Calu3 (cell line): ENCODE measurements at places on chromosomes 7 and 10.

DNA sequence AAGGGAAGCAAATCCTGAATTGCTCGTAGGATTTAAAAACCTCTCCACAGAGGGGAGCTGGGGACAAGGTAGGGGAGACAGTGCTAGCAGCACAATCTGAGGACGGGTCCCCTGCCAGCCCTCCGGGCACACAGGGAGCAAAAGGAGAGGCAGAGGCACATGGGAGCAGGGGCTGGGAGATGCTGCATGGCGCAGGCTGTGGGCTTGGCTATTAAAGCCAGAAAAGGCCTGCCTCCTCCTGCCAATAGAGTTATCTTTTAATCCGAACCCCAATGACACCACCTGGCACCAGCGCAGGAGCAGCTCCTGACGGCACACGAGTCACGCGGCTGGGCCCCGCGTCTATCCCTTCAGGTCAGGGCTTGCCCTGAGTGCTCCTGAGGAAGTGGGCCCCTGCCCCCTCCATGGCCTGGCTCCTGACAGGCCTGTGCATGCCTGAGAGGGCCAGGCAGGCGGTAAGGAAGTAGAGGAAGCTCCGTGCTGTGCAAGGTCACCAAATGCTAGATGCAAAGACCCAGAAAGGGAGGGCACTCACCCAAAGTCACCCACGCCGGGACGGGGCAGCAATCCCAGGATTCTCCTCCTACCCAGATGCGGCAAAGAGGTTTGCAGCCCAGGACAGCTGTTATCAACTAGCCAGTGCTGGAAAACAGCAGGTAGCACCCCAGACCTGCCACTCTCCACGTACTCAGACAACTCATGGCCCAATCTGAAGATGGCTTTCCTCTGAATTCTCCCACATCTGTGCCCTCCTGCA lies 28.1 kb downstream of the DLG5 start:
- DNase-seq, result peak; percentile 37

DNA sequence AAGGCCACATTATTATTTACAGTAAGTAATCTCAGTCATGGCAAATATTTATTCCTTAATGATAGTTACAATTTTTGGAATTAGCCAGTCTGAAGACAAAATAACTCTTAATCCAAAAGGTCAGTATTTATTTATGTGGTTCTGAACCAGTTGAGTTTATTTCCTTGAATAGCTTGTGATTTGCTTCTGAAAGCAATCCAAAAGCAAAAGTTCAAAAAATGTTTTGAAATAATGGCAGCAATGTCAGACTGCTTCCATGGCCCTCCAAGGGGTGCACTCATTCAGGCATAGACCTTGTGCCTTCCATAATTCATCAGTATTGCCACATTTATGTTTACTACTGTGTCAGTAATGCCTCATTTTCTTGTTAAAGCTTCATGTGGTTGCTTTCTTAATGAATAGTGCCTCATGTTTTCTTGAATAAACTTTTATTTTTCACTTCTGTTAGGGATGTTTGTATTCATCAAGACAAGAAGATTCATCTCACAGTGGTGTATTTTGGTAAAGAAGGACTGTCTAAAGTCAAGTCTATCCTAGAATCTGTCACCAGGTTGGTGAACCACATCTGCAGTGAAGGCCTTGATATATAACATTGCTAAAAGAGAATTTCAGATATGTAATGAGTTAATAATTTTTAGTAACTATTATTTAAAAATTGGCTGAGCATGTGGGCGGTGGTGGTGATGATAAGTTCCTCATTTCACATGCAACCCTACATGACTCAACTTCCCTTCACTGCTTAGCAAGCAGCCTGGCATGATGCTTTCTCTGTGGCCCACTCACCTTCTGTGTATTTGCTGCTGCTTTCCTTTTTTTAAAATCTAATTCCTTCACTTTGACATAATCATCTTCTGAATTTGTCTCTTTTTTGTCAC lies 22.0 kb downstream of the CSGALNACT2 start:
- DNase-seq, result no peak

- DNase-seq, result no peak
Measured at GRCh38 chr10:115030483-115031200, 62.5 kb upstream of the ATRNL1 start.

GRCh38 chr10:27622596-27622995 lies 118.5 kb downstream of the RAB18 start:
- DNase-seq, result no peak

DNA sequence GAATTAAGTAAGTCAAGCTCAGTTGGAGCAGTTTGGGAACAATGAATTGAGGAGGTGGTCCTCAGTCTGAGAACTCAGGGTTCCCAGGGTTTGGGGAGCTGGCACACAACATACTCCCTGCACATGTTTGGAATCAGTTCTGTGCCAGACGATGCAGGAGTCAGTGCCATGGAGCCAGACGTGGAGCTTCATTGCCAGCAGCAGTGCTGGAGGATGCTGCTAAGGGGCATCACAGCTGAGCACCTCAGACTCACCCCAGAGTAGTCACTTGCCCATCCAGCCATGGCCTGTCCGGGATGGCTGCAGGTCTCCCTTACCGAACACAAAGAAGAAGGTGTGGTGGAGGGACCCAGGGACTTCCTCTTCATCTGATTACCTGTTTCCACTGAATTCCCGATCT lies 7.9 kb downstream of the GIMAP5 start:
- DNase-seq, result no peak

GRCh38 chr10:7666253-7667023 lies at the start of gene ITIH5:
TSS of gene ITIH5 (minus strand) at chr10:7666966. CDS start at chr10:7666892, 74 bp downstream.
- DNase-seq, result peak; percentile 13

GRCh38 chr7:102834999-102835398 lies 77.8 kb upstream of the LRRC17 start:
- DNase-seq, result no peak

DNA sequence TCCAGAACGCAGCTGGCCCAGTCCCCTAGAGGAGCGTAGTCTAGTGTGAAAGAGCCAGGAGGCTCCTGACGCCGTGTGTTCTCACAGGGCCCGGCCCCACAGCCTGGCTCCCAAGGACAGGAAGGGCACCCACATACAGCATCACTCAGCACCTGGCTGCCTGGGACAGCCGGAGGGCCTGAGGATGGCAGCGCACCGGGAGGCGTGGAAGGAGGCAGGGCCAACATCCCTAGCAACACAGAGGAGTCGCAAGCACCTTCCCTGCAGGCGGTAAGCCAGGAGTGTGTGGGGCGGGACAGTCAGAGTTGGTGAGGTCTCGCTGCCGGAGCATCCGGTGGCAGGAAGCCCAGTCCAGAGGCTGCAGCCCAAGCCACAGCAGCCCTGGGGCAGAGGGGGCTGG lies 125.8 kb downstream of the MAD1L1 start:
- no peak for DNase-seq

DNA sequence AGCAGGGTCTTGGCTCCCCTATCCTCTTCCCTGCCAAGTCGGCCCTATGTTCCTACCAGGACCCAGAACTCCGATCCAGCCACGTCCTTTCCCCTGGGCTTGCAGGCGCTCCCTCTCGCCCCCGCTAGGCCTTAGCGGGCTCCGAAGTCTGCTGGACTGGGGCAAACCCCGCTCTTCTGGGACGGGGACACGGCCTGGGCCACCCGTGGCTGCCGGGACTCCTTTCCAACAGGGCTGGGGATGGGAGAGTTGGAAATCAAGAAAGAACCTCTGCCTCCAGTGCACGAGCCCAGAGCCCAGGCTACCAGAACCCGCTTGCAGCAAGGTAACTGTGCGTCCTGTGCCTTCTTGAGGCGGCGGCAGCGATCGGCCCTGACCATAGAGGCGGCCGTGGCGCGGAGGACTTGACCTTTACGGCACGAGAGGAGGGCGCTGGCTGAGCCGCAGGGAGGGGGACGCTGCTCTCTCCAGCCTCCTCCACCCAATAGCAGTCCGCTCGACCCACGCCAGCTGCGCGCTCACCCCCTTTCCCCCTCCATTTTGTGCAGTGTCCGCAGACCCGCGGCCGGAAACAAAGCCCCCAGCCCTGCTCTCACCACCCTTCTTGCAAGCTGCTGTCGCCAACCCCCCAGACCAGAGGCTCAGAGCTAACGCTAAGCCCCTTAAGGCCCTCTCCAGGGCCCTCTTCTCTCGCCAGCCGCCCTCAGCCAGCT lies 7.0 kb upstream of the HOXA11 start:
- no peak for DNase-seq

DNA sequence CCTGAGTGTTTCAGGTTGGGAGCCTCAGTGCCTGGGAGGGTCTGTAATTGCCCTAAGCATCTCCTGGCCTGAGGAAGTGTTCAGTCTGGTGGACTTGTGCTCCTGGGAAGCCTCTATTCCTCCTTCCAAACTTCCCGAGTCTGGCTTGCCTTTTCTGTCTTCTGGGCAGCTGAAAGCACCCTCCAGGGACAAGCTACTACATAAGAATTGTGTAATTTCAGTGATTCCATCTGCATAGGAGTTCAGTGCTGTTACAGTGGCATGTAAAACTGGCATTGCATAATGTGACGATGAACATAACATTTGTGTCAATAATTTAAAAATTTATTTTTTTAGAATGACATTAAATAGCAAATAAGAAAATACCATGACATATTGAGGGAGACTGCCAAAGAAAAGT lies 109.3 kb downstream of the AOAH start:
- DNase-seq, result no peak

DNA sequence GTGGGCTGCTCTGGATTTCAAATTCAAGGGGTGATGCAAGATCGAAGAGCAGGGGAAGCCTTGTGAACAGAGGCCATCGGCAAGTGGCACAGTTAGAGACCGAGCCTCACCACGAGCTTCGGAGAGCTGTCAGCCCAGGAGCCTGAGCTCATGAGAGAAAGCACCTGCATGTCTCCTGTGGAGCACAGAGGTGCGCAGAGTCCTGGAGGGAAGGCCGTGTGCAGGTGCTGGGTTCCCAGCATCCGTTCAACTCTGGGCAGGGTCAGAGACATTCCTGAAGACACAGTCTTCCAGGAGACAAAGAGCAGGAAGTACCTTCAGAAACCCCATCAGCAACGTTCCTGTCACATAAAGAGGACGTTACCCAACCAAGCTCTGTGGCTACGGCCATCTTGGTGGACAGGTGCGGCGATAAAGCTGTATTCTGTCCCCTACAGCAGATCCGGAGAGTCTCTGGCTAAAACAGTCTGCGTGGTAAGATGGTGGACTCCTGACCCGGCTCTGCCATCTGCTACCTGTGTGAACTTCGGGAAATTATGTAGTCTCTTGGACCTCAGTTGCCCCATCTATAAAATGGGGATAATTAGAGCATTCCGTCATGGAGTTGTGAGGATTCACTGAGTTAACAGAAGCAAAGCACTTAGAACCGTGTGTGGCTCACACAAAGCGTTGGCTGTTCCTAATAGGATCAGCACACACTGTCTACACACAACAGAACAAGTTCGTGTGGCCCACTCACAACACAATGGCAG lies 40.6 kb downstream of the NOD1 start:
- DNase-seq, result no peak

GRCh38 chr7:154684666-154685563 lies 318.0 kb downstream of the PAXIP1 start:
- no peak for DNase-seq

DNA sequence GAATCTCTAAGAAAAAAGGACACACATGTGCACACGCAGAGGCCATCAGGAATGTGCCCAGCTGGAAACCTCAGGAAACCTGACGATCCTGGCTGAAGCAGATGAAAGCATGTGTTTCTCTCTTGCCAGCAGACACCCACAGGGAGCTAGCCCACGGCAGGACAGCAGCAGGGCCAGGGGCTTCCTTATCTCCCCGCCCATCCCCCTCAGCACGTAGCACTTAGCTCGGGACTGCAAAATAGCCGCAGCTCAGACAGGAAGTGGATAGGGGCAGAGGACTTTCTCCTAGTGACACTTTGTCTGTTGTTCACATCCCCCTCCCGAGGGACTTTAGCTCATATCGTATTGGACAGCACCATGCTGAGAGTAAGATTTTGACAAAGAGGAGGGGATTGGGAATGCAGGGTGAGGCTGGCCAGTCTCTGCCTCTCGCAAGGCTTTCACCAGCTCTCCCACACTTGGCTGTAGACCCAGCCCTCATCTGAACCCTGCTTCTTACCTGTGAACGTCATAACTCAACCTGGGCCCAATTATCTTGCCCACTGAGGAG lies 63.8 kb downstream of the MKI67 start:
- no peak for DNase-seq

DNA sequence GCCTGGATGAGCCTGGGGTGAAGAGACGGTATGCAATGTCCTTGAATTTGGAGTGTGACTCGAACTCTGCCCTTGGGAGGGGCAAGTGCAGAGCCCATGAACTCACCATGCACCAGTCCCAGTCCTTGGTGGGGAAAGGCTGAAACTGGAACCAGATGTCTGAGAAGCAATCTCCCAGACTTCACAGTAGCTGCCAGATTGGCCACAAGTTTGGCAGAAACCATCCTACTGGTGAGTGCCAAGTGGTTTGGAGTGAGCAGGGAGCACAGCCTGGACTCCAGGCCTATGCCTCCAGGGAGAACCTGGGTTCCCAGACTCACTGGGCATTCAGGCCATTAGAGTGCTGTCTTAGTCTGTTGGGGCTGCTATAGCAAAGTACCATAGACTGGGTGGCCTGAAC lies 99.6 kb upstream of the LYZL1 start:
- no peak for DNase-seq

DNA sequence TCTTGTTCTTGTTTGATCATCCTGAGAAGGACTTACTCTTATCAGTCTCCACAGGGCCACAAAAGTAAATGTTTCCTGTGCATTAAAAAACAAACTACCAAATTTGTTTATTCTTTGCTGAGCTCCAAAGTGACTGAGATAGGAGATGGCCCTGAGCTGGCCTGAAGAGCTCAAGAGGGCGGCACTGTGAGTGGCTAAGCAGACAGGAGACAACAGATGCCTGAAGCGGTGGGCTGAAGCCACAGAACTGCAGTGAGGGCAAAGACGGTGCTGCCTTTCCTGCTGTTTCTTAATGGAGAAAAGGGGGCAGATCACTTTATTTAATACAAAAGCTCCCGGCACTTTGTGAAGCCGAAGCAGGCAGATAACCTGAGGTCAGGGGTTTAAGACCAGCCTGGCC lies 379.6 kb downstream of the ARL4A start:
- no peak for DNase-seq

DNA sequence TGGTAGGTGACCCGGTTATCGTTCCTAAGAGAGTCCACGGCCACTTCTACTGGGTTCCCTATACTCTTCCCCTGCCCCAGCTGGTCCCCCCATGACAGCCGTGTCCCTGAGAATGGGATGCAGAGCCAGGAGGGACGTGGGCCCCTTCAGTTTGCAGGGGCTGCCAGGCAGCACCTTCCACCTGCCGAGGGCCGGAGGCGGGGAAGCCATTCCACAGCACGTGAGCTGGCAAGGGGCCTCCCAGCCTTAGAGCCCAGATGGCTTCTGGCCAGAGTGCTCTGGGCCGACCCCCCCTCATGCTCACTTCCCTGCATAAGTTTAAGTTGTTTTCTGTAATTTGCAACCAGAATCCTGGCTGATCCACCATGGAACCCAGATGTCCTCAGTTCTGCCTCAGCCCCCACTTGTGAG lies 39.0 kb downstream of the DIP2C start:
- DNase-seq, result peak; percentile 45
